ENCODE measurements at places on chromosomes 7 and 10.

DNA sequence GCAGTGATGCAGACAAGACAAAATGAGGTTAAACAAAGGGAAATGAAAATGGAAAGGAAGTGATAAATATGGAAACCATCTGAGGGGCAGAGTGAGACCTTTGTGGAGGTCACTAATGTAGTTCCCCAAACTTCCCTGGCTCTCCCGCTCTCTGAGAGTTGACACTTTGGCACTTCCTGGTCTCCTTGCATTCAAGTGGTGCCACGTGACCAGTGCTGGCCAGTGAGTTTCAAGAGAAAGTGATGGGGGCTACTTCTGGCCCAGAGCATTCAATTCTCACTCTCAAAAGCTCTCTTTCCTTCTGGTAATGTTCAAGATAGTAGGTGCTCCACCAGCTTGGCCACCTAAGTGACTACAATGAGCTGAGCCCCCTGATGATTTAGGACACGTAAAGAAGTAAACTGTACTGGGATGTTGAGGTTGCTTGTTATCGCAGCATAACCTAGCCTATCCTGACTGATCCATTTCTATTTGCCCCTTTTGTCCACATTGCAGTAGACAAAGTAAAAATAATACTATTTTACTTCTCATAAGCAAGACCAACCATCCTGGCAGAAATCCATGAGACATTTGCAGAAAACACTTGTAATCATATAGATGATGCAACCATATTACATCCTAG is 242.0 kb upstream of the YAE1 start:
- no peak for DNase-seq

DNA sequence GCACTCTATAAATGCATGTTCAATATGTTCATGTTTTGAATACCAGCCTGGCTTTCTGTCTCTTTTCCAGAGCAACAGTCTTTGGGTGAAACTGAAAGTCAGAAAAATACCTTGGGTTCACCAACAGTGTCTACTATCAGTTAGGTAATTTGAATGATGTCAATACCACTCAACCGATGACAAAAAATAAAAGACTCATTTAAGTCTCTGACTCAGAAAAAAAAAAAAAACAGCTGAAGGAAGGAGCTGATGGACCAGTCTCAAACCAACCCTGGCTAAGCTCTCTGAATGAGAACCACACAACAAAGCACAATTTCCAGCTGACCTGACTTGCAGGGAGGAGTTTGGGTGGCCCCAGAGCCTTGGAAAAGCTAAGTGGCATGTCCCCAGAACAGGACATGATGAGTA is 42.5 kb downstream of the ABLIM1 start:
- DNase-seq = no peak

- DNase-seq = no peak
Observed at GRCh38 chr10:122475591-122476332, 14.4 kb downstream of the HTRA1 start.

- DNase-seq = no peak
Observed at GRCh38 chr7:18087687-18088078, 60.0 kb upstream of the PRPS1L1 start.

GRCh38 chr10:66671562-66671961 is 254.3 kb upstream of the LRRTM3 start:
- no peak for DNase-seq

- DNase-seq = no peak
Observed at GRCh38 chr7:1954366-1955004, 278.3 kb downstream of the MAD1L1 start.

Data from iPS DF 19.7 (cell line).